ENCODE measurements at places on chromosomes 16 and 17.

- no peak for DNase-seq
These were observed 34.8 kb upstream of the ADAMTS18 start for GRCh38 chr16:77469634-77470033.

- DNase-seq = no peak
These were observed 30.1 kb downstream of the LCMT1 start for GRCh38 chr16:25141648-25142047.

DNA sequence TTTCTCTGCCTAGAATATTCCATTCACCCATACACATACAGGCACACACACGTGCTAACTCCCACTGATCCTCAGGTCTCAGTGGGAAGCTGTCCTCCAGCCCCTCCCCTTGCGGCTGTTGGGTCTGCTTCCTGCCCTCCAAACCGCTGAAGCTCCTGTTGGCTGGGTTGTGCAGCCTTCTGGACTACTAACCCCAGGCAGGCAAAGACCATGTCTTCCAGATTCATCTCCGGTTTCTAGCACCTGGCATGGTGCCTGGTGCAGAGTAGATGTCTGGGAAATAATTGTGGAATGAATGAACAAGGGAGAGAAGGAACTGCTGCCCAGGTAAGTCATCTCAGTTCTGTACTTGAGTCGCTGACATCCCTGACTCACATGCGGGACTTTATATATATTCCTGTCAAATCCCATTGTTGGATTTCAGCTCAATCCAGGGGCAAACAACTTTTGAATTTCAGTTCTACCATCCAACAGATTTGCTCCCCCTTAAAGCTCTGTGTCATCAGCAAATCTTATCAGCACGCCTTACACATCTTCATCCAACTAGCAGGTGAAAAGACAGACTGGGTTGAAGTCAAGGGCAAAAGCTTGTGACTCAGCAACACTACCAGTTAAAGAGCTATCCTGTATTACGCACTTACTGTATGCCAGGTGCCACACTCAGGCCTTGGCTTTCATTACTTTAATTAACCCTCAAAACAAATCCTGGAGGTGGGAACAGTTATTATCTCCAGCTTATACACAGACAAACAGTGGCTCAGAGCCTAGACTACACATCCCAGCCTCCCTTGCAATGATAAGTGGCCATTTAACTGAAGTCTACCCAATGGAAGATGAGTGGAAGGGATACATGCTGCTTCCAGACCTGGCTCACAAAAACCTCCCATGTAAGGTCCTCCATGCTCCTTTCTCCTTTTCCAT is 51.1 kb downstream of the SRCIN1 start:
- no peak for DNase-seq

GRCh38 chr16:57609541-57610401 is 18.7 kb upstream of the ADGRG1 start:
- no peak for DNase-seq

DNA sequence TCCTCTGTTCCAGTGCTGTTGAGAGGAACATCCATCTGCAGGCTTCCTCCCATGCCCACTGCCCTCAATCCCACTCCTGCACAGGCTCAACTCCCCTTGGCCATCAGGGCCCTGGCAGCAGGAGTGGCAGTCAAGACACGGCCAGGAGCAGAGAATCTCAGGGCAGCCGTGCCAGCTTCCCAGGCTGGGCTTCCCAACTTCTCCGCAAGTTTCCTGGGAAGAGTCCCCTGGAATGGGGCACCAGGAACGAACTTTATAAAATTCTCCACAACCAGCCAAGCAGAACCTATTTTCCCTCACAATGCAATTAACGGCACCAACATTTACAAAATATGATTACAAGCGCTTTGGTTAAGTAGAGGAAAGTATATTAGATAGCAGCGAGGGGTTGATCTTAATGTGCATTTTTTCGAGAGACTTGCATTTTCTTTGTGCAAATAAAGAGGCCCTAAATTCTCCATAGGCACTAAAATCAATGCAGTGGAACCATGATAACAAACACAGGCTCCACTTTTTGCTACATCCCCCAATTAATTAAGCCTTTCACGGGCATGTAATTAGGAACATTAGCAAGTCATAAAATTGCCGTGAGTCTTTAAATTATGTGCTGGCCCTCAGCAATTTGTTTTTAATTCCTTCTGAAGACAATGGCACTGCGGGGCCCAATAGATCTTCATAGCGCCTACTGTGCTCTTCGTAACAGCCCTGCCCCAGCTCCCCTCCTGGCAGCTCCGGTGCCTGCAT is 99.9 kb upstream of the LHX1 start:
- no peak for DNase-seq

DNA sequence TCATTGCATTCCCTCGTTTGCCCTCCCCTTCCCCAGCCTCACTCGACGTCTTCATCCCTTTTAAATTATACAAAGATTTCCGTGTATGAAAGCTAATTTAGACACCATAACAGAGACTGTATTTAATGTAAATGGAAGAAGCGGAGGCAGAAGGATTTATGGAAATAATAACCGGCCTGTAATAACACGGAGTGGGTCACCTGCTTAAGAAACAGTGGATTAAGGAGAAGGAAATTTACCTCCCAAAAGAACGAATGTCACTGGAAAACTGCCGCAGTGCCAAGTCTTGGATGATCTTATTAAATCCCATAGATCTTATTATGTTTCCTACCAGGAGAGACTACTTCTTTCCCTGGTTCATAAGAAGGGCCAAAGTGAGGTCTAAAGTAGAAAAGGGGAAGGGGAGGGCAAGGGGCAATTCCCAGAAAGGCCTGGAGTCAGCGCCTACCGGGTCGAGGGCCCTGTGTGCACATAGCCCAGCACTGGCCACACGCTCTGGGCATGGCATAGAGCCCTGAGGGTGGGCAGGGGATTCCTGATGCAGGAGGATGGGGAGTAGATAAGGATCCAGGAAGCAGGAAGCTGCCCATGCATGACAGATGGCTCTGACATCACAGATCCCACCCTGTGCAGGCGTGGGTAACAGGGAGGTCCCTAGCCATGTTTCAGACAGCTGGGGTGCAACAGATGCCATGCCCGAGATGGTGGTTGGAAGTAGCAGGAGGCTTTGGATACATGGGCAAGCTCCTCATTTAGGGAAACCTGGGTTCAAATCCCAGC is 56.2 kb upstream of the RPL38 start:
- no peak for DNase-seq

- DNase-seq = no peak
These were observed 32.8 kb downstream of the TBC1D16 start for GRCh38 chr17:80002690-80003490.

DNA sequence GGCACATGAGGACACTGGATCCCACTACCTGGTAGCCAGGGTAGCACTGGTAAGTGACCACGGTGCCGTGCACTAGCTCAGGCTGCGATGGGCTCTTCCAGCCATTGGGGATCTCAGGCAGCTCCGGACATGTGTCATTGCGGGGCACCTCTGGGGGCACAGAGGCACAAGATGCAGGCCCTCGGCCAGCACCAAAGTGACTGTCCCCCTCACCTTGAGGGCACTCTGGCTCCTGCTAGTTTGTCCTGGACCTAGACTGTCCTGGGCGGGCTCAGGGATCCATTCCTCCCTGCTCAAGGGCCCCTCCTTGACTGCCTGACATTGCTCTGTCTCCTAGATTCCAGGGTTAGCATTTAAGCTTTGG is 6.7 kb upstream of the PHF12 start:
- DNase-seq = no peak

- DNase-seq = no peak
These were observed at the start of gene DBNDD1 for GRCh38 chr16:90018652-90019542. TSS of gene DBNDD1 (minus strand) at chr16:90019456. CDS start at chr16:90019341, 115 bp downstream.

- no peak for DNase-seq
These were observed 2.3 kb downstream of the CCL17 start for GRCh38 chr16:57406881-57407280.

GRCh38 chr16:53707671-53708070 is 3.7 kb downstream of the FTO start:
- DNase-seq = no peak

DNA sequence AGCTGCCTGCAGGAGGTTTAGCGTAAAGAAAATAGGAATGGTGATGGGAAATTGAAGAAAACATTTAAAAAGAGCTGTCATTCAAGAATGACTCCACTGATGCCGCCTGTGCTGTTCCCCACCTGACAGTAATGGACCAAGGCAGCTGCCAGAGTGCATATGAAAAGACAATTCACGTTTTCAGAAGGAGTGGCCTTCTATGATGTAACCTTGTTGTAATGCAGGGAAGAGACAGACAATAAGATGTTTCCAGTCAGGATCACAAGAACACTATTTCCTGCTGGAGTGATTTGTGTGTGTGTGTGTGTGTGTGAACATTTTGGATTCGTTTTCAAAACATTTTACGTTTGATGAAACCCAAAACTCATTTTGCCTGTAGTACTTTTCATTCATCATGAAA is 203.7 kb downstream of the LGALS9B start:
- DNase-seq = no peak

- DNase-seq = no peak
These were observed 32.0 kb downstream of the MBTPS1 start for GRCh38 chr16:84084570-84085270.

DNA sequence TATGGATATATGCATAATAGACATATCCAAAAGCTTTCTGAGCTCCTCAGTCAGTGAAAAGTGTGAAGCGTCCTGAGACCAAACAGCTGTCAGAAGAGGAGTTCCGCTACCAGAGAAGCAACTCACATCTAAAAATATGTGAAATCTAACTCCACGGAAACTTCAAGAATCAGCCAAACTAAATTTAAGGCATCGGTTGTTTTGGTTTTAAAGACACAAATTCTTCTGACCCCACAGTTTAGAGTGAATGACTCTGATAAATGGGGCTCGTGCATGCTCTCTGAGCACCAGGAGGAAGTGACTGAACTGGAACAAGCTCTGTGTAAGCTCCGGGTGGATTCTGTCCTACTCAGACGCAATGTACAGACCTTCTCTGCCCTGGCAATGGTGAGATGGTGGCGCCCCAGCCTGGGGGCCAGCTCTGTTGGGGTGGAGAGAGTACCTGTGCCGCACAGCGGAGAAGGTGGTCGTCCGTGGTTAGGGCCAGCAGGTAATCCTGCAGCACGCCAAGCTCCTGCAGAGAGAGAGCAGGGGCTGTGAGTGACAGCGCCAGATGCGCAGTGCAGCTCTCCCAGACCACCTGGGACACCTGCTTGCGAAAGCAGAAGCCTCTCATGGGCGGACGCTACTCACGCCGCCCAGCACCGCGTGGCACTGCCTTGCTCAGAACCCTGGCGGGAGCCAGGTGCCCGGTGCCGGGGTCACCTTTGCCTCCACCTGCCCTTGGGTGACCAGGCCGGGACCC is 44.4 kb upstream of the ATP2A3 start:
- DNase-seq = no peak

DNA sequence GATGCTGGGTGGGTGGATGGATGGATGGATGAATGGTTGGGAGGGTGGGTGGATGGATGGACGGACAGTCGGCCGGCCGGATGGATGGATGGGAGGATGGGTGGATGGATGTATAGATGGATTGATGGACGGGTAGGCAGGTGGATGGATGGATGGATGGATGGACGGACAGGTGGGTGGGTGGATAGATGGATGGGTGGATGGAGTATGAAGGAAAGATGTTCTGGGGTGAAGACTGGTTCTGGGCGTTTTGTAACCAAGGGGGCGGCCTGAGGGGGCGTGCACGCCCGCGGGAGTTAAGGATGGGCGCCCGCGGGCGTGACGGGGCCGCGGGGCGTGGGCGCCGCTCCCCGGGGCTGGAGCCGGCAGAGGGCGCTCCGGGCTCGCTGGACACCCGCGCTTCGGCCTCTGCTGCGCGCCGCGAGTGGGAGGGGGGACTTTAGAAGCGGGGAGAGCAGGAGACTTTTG is at the start of gene NECAB2:
Gene NECAB2, plus strand, starts transcription at position 407 of the 468 bp plus-strand sequence. CDS start 405 bp downstream, outside the sequence.
- no peak for DNase-seq

DNA sequence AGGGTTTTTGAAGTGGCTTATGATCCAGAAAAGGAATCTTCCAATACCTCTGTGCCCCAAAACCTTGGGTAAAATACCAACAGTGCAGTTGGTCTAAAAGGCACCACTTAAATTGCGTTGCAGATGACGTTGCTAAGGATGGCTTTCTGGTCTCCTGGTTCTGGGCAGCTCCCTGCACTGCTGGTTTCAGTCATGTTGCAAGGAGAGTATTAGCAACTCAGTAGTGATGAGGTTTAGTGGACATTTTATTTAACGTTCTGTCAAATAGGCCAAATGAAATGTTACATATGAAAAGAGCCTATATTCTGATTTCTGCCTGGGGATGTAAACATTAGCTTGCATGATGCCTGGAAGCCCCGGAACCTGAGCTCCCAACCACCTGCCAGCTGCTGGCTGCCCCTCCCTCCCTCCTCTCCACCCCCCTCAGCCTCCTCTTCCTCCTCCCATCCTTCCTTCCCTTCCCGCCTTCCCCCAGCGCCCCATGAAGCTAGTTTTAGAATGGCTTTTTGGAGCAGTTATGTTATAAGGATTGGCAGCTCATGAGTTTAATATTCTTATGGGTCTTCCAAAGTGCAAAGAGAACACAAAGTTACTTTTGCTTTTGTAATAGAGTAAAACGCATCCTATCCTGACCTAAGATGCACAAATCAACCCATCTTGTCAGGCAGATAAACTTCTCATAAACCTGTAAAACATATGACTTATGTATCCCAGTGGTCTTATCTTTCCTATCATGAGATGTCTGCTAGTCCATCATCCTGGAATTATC is 20.7 kb downstream of the CD7 start:
- DNase-seq = no peak

- no peak for DNase-seq
These were observed 124.9 kb downstream of the CYLD start for GRCh38 chr16:50866806-50867205.

- no peak for DNase-seq
These were observed 80.8 kb downstream of the CNGB1 start for GRCh38 chr16:57889960-57890751.

- no peak for DNase-seq
These were observed 186.8 kb downstream of the COPRS start for GRCh38 chr17:31672161-31672819.
